Epithelial cell of proximal tubule (primary cell): ENCODE measurements at places on chromosomes 2 and 18. TPM values are rescaled to one million over a fixed set of nuclear protein-coding genes. Genes with fewer than 3 reads are reported as not detected.

The FIGN gene
- total RNA-seq: 3.2 and 7.7 TPM in 2 replicates

The PLCL1 gene
- total RNA-seq: under 0.01 TPM in 1 of 2 replicates, not detected in the other

The CCDC121 gene
- 0.12 and 2.5 TPM in 2 replicates for total RNA-seq

The GPR45 gene
- total RNA-seq: 0.22 TPM in 1 of 2 replicates, not detected in the other

The PROC gene
- 0.17 and 0.29 TPM in 2 replicates for total RNA-seq

The CDH20 gene
- not detected in 2 replicates for total RNA-seq

The GALR1 gene
- total RNA-seq: not detected in 2 replicates

The PDE1A gene
- total RNA-seq: 0.07 TPM in 1 of 2 replicates, not detected in the other

The RGPD3 gene
- total RNA-seq: 0.29 and 0.46 TPM in 2 replicates

The MC4R gene
- not detected in 2 replicates for total RNA-seq

The DPYSL5 gene
- total RNA-seq: under 0.01 and 0.63 TPM in 2 replicates

The LOXHD1 gene
- not detected in 2 replicates for total RNA-seq

The SAG gene
- total RNA-seq: not detected in 2 replicates

The CDCA7 gene
- total RNA-seq: 34.7 and 55.4 TPM in 2 replicates

The PCGF1 gene
- total RNA-seq: 16.3 and 21.6 TPM in 2 replicates

The EIF5B gene
- 20.8 and 26.6 TPM in 2 replicates for total RNA-seq

The DHRS9 gene
- total RNA-seq: 0.14 and 0.35 TPM in 2 replicates

The SLC5A7 gene
- total RNA-seq: not detected in 2 replicates

The TCF23 gene
- not detected in 2 replicates for total RNA-seq

The AQP12B gene
- total RNA-seq: not detected in 2 replicates

The CD207 gene
- not detected in 2 replicates for total RNA-seq

The EHD3 gene
- total RNA-seq: 4.6 and 5.0 TPM in 2 replicates

The C2orf78 gene
- not detected in 2 replicates for total RNA-seq

The CBLN2 gene
- total RNA-seq: 0.07 TPM in 1 of 2 replicates, not detected in the other

The ASTL gene
- not detected in 2 replicates for total RNA-seq

The MRPL44 gene
- 42.2 and 49.9 TPM in 2 replicates for total RNA-seq
